ENCODE measurements at places on chromosomes 3 and 15.

- DNase-seq: peak; percentile 97
These were observed 559 bp downstream of the PKM start for GRCh38 chr15:72230197-72231065.

- no peak for DNase-seq
These were observed 195.6 kb downstream of the ZNF621 start for GRCh38 chr3:40720341-40720740.

- no peak for DNase-seq
These were observed 147.5 kb upstream of the VEPH1 start for GRCh38 chr3:157650699-157651098.

DNA sequence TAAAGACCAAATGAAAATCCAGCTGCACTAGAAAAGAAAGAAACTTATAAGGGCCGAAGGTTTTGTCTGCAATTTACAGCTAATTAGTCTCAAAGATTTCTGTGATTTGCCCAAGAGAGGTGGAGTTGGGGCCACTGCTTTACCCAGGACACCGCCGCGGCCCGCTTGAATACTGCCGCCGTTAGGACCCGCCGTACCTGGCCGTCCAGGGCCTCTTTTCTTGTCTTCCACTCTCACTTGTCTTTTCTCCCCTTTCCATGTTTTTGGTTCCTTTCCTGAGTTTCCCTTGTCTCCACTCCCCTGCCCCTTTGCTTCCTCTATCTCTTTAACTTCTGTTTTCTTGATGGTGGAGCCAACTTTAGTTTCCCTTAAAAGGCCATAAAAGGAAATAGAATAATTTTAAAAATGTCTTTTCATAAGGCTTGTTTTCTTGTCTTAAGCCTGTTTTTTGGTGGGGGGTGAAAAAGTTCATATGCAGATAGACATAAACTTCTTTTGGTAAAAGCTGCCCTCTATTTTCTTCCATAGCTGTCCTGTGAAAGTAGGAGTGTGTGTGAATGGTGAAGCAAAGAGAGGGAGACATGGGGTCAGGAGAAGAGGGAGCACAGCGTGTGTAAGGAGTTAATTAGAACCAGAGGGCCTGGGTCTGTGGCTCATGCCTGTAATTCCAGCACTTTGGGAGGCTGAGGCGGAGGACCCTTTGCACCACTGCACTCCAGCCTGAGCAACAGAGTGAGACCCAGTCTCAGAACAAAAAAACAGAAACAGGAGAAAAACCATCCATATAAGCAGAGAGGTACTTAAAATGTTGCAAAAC lies 16.0 kb upstream of the CCNL1 start:
- no peak for DNase-seq

DNA sequence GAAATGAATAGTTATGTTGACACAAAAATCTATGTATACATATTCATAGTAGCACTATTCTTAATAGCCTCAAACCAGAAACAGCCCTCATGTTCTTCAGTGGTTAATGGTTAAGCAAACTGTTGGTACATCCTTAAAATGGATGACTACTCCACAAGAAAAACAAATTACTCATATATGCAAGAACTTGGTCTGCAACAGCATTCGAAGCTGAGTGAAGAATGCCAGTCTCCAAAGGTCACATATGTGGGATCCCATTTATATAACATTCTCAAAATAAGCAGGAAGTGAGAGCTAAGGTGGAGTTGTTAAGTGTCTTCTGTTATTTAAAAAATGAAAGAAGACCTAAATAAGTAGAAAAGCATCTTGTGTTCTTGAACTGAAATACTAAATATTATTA lies 365.7 kb downstream of the GABRG3 start:
- DNase-seq: no peak

- DNase-seq: no peak
These were observed 33.1 kb downstream of the WNT5A start for GRCh38 chr3:55453886-55454496.

DNA sequence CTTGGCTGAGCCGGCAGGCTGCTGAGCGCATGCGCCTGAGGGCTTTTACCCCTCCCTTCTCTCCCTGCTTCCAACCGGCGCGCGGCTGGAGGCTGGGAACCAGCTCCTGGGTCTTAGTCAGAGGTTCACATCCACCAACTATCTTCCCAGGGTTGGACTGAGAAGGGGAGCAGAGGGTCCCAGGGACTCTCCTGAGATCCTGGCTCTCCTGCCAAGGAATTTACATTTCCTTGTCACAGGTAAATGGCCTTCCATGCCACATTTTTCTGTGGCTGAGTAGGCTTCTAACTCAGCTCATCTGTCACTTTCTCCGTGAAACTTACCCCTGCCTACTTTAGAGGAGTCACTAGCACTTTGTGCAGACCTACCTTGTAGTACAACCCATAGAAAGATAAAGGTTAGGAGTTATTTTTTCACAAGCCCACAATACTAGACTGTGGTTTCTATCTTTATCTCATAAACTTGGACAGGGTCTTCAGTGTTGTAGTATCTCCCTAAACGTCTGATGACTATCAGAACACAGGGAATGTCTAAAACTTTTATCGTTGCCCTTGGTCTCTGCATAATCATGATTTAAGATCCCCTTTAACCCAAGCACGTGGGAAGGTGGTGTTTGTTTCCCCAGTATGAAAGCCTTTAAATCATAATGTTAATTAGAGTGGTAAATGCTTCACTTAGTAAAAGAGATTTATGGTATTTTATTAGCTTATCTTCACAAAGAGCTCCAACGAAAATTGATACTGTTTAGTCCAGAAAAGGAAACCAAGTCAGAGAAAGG lies 638 bp upstream of the TBC1D5 start:
- no peak for DNase-seq

GRCh38 chr3:46422617-46423016 lies 15.6 kb downstream of the CCRL2 start:
- DNase-seq: peak; percentile 67

GRCh38 chr3:184952671-184953070 lies 140.7 kb downstream of the VPS8 start:
- DNase-seq: no peak

Data from RWPE2 (cell line).